ENCODE measurements at places on chromosomes 2 and 18.
A peak's percentile ranks its signal among the peaks of the same experiment; 100 is the strongest.

- DNase-seq, result no peak
Observed at GRCh38 chr2:15059870-15060512, 427.5 kb downstream of the LRATD1 start.

DNA sequence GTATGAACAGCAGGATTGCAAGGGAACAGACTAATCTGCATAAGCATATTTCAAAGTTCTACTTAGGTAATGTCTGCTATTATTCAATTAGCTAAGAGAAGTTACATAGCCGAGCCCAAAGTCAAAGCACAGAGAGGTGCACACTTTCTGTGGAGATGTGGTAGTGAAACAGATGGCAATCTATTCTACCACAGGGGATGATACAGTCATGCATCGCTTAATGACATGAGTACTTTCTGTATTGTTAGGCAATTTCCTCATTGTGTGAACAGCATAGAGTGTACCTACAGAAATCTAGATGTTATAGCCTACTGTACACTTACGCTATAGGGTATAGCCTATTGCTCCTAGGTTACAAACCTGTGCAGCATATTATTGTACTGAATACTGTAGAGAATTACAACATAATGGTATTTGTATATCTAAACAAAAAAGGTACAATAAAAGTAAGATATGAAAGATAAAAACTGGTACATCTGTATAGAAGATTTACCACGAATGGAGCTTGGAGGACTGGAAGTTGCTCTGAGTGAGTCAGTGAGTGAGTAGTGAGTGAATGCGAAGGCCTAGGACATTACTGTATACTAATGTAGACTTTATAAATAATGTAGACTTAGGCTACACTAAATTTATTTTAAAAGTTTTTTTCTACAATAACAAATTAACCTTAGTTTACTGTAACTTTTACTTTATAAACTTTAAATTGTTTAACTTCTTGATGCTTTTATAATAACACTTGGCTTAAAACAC is 197.6 kb downstream of the MBD5 start:
- no peak for DNase-seq

- DNase-seq, result peak; percentile 18
Observed at GRCh38 chr2:38499548-38500282, 103.0 kb downstream of the HNRNPLL start.

- DNase-seq, result no peak
Observed at GRCh38 chr2:73984203-73984921, at the start of gene TET3. Gene TET3 (plus strand): TSS chr2:73984910. CDS start chr2:73986404, 1,494 bp downstream.

GRCh38 chr18:40367576-40367975 is 1587.5 kb upstream of the PIK3C3 start:
- no peak for DNase-seq

DNA sequence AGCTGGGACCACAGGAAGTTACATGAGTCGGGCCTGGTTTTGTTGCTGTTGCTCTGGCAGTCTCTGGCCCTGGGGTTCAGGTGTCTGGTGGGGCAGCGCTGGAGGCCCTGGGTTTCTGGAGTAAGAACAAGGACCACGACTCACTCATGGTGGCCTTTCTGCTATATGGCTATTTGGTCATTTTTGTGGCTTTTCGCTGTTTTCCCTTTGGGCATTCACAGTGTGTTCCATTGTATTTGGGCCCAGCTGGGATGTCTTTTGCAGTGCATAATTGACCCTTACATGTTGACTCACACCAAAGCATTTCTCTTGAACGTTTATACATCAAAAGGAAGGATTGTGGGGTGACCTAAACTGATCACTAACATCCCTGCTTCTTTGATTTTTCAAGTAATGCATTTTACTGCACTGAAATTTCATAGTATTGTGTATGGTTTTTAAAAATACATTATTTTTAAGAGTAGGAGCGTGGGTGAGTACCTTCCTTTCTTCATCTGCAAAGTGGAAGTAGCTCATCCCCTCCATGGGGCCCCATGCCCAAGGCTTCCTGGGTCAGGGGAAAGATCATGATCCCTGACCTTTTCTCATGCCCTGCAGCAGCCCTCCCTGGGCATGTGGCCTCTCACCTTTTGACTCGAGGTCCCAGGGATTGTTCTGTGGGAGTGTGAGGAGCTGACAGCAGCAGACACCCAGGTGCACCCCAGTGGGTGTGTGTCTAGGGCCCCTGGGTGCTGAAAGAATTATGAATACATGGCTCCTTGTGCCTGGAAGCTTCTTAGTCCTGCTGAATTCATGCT is 225.5 kb downstream of the AGAP1 start:
- no peak for DNase-seq

- no peak for DNase-seq
Observed at GRCh38 chr2:42602876-42603219, 34.4 kb downstream of the MTA3 start.

GRCh38 chr2:160377204-160377995 is 116.2 kb downstream of the RBMS1 start:
- no peak for DNase-seq

DNA sequence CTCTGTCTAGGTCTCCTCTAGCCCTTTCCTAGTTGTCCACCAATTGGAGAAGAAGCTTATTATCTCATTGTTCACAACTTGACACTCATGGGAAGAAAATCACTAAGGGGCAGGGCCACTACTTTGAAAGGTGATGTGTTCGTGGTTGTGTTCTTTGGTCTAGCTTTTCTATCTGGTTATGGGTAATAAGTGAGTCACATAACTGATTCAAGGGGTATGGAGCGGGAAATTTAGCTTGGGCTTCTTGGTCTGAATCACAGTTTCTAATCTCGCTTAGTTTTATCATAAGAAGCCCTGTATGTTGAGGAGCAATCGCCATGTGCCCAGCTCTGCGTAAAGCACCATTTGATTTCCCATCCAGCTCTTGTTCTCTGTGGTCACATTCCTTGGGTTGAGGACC is 18.7 kb upstream of the DYTN start:
- no peak for DNase-seq

GRCh38 chr2:196409376-196409775 is 230.1 kb upstream of the CCDC150 start:
- DNase-seq, result peak; percentile 31

All from stromal cell of bone marrow (primary cell).